Activated T-cell treated with anti-CD3 and anti-CD28 coated beads for 1 hour (primary cell): ENCODE measurements at places on chromosomes 1 and 21.

DNA sequence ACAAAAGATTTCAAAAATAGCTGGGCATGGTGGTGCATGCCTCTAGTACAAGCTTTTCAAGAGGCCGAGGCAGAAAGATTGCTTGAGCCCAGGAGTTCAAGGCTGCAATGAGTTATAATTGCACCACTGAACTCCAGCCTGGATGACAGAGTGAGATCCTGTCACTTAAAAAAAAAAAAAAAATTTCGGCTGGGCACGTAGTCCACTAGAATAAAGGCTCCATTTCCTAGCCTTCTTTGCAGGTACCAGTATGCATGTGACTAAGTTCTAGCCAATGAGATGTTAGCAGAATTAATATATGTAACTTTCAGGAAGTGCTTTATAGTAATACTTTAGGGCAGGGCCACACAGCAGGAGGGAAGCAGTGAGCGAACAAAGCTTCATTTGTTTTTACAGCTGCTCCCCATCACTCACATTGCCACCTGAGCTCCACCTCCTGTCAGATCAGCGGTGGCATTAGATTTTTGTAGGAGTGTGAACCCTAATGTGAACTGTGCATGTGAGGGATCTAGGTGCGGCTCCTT, 28.8 kb upstream of the SYDE2 start:
- no peak for DNase-seq

DNA sequence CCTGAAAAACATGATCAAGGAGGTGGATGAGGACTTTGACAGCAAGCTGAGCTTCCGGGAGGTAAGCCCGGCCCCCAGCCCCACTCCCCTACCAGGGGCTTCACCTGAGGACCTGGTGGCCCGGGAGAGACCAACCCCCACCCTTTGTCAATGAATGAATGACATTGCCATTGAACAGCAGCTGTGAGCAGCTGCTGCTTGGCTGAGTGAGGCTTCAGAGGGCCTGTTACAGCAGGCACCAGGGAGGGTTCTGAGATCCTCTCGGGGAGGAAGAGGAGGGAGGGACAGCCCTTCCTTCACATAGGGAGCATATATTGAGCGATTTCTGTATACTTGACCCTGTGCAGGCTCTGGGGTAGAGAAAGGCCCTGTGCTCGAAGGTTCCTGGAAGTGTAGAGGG, 12.3 kb upstream of the CTRC start:
- no peak for DNase-seq

- no peak for DNase-seq
Measured at GRCh38 chr21:45515241-45516061, 26.8 kb downstream of the SLC19A1 start.

DNA sequence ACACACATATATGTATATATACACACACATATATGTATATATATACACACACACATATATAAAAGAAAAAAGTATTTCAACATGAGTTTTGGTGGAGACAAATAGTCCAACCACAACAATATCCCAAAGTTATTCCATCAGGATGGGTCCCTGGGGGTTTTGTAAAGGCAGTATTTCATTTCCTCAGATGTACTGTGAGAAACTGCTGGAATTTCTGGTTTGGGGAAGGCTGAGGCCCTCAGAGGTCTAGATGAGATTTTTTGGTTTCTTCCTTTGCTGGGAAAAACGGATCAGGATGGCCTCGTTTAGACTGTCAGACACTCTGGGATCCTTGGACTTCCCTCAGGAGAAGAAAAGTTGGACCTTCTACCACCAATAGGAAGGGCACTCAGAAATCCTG, 36.5 kb upstream of the TENT5B start:
- DNase-seq, result no peak

DNA sequence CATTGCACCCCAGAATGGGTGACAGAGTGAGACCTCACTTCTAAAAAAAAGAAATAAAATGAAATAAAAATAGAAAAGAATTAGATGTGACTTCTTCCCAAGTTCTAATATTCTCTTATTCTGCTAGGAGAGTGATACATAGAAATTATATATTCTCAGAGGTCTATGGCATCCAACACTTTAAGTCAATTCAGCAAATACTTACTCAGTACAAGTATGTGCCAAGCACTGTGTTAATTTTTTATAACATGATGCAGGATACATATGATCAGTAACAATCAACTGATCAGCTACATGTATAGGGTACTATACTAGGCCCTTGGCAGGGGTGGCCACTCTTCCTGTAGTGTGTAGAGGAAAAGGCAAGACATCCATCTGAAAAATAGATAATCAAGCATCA, 13.0 kb upstream of the JAK1 start:
- DNase-seq, result no peak

DNA sequence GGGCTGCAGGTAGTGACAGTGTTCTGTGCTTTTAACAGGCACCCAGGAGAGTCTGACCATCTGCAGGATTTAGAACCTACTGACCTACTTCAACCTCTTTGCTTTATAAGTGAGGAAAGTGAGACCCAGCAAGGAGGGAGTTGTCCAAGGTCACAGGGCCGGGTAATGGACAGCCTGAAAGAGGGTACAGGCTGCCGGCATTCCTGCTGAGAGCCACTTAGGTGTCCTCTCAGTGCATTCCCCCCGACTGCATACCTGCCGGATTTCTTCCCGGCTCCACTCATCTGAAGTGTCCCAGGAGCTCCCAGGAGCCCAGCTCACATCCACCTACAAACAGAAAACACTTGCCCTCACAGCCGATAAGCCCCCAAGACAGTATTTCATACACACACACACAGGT, 13.9 kb downstream of the PHLDA3 start:
- DNase-seq, result no peak

DNA sequence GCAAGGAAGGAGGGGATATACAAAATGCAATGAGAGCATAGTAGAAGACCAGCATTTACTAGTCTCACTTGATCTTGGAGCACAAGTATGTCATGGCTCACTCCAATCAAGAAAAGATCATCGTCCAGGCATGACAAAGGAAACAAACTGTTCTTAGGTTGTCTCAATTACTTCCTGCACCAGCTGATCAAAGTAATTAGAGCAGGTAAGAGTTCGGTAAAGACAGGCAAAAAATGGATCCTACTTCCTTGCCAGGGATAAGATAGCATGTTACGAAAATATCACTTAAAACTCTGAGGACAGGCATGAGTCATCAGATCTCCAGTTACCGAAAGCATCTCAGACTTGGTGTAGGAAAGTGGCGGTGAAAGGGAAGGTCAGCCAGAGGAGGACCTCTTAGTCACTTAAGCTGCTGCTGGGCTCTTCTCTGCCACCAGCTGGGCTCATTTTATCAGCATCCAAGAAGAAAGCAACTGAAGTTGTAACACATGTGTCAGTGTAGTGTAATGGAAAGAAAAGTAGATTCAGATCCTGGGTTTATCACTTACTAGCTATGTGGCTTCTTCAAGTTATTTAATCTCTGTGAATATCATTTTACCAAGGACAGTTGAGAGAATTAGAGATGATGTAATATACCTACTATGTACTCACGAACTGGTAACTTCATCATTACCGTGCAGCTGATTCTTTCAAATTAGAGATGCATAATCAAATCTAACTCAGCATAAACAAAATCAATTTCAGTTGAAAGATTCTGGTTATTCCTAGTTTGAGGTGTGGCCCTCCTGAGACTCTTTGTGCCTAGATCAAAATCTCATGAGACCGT, 46.8 kb downstream of the XCL1 start:
- no peak for DNase-seq

GRCh38 chr1:16153999-16154673, 1.7 kb downstream of the EPHA2 start:
- DNase-seq, result no peak

DNA sequence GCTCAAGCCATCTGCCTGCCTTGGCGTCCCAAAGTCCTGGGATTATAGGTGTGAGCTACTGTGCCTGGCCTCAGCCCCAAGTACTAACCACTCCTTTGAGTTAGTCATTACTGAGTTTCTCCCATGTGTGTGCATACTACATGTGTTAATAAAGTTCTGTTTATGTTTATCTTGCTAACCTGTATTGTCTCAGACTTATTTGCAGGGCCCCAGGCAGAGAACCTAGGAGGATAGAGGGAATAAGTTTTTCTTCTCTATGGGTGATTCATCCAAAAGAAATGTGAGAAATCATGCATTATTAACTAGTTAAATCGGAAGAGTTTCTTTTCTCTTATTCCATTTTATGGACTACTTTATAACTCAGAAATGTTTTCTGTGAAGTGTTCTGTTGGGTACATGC, 203.9 kb upstream of the CACYBP start:
- DNase-seq, result no peak

- peak; percentile 49 for DNase-seq
Measured at GRCh38 chr1:18820791-18821641, 38.4 kb downstream of the TAS1R2 start.

GRCh38 chr1:41399145-41399795, 38.0 kb downstream of the FOXO6 start:
- no peak for DNase-seq

DNA sequence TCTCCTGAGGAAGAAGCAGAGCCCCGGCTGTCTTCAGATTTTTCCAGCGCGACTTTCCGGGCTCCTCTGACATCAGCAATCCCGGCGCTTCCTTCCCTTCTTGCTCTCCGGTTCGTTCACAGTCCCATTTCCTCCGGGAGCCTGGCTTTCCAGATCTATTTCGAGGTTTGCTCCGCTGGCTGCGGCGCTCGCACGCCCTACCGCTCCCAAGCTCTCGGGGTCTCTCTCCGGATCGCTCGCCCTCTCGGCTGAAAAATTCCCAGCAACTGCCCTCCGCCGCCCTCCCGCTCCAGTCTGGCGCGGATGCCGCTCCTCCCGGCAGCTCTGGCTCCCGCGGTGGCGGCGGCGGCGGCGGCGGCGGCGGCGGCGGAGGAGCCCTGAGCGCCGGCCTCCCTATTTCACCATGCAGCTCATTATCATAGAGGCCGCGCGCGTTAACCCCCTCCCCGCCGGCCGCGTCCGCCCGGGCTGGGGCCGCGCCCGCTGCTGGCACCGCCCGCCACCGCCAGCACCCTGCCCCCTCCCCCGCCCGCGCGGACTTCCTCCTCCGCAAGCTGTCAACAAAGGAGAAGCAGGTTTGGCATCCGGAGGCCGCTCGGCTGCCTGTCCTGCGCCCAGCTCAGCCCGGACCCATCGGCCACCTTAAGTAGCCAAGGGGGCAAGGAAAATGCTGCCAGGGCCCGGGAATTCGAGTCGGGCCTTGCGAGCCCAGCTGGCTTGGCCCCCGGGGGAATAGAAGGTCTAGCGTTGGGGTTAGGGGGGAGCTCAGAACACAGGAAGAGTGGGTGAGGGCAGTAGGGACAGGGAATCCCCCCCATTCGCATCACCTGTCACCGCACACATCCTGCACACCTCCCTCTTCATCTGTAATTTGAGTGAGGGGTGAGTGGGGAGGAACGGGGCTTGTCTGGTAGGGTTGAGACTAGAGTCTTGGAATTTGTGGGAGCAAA, at the start of gene PLXNA2:
Gene PLXNA2 (minus strand): TSS at position 418 of the 950 bp plus-strand sequence. CDS start 26,462 bp downstream, outside the sequence.
- peak; percentile 42 for DNase-seq

- DNase-seq, result no peak
Measured at GRCh38 chr1:7509598-7509997, 261.5 kb upstream of the VAMP3 start.

- DNase-seq, result no peak
Measured at GRCh38 chr1:117605164-117605773, 579 bp upstream of the TENT5C start.

- DNase-seq, result no peak
Measured at GRCh38 chr1:177969825-177970371, at the start of gene SEC16B. Gene SEC16B, minus strand, starts transcription at chr1:177970058. Its CDS starts 2,077 bp downstream, at chr1:177967981.

DNA sequence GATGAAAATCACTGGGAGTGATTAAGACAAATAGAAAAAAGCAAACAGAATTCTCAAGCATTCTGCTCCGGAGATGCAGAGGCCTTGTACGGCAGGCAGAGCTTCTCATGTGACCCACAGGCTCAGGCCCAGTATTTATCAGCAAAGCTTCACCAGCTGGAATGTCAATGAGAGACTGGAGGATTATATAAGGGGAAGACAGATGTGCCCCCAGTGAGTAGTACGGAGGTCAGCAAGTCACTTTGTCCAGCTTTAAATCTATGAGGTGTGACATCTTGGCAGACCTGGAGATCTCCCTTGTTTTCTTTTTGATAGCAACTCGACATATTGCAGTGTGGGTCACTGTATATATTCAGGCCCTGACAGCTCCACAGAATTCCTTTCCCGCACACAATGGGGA, 106.8 kb downstream of the HHIPL2 start:
- no peak for DNase-seq

GRCh38 chr1:31976401-31976800, 37.3 kb upstream of the KHDRBS1 start:
- no peak for DNase-seq

DNA sequence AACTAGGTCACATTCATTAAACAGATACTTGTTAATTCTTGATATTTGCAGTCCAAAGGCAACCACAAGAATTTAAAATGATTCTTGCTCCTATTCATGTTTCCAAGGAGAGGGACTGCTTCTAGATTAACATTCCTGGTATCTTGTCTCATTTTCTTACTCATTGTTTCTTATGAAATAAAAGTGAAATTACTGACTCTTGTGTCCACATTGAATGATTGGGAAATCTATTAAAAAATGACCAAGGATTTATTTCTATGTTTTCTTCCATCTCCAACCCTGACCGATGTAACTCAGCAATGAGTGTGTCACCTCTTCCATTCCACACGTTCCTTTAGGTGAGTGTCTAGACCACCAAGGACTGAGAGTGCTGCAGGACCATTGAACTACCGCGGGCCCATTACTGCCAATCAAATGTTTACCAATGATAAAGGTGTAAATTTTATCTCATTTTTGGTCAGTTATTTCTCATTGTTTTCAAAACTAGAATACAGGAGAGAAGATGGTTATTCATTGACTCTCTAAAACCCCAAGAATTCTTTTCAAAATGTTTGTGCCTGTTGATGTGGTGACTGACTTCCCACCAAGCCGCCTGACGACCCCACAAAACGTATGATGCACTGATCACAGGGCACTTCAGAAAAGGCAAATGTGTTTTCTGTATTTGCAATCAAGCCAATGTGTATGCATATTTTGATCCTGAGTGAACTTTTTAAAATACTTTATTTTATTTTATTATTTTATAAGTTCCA, 414.6 kb upstream of the PTBP2 start:
- DNase-seq, result no peak

DNA sequence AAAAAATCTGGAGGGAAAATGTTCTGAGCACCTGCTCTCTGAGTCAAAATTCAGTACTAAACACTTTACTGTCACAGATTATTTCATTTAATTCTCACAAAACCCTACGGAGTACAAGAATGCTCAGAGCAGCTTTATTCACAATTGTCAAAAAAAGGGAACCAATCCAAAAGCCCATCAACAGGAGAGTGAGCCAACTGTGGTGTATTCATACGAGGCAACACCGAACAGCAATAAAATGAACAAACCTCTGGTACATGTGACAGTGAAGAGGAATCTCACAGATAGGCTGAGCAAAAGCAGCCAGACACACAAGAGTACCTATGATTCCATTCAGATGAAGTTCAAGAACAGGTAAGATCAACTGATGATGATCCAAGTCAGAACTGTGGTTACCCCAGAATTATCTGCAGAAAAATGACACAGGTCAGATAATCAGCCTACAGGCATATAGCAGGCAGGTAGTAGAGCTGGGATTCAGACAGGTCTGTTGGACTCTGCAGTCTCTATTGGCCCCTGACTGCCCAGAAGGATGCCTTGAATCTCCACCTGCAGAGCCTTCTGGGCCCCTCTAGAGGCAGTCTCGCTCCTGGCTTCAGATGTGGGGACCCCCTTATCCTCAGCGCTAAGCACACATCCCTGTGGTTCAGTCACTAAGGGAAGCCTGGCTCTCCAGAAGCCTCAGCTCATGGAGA, 19.2 kb downstream of the SLC9A1 start:
- no peak for DNase-seq

GRCh38 chr1:21874328-21874727, 62.3 kb downstream of the LDLRAD2 start:
- no peak for DNase-seq

- no peak for DNase-seq
Measured at GRCh38 chr1:2951856-2952255, 69.4 kb upstream of the ACTRT2 start.
